ENCODE measurements at places on chromosomes 6 and 20. TPM values are rescaled to one million over a fixed set of nuclear protein-coding genes. Genes with fewer than 3 reads are reported as not detected.

The NKX2-2 gene
- not detected for total RNA-seq

The ABHD16B gene
- not detected for total RNA-seq

The SOX18 gene
- total RNA-seq: 30.1 TPM

The FAM217A gene
- total RNA-seq: 0.09 TPM

The MRPL2 gene
- 49.1 TPM for total RNA-seq

The HLA-DQB2 gene
- 4.0 TPM for total RNA-seq

The GHRH gene
- not detected for total RNA-seq

The IL17A gene
- total RNA-seq: not detected

The EYS gene
- total RNA-seq: not detected

The SPEF1 gene
- total RNA-seq: 0.75 TPM

The PLCB1 gene
- 19.0 TPM for total RNA-seq

The GPSM3 gene
- total RNA-seq: 19.6 TPM

The TP53RK gene
- total RNA-seq: 9.6 TPM

All from mucosa of gallbladder (tissue), 1 donor.